ENCODE measurements at places on chromosomes 5 and 9.

DNA sequence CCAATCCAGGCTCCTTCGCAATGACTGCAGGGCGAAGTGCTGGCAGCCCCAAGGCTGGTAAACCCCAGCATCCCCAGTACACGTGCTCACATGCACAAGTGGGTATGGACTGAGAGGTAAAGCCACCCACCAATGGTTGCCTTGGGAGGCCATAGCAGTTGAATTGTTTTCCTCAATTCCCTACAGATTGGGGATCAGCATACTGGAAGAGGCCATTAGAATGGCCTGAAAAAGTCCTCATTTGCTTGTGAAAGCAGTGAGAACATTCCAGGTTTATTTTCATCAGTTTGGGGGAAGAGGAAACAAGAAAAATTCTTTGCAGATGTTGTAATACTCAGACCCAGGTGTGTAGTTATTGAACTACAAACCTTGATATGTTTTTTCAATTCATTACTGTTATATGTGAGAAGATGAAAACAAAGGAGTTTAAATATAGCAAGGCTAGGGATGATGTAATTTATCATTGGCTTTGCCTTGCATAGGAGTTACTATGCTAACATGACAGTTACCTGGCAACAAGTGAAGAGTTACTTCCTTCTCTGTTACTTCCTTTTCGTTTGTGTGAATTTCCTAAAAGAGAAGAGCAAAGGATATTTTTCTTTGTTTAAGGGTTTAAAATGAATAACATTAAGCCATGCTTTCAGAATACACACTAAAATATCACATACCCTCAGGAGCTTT is 36.4 kb downstream of the MTMR12 start:
- no peak for DNase-seq

DNA sequence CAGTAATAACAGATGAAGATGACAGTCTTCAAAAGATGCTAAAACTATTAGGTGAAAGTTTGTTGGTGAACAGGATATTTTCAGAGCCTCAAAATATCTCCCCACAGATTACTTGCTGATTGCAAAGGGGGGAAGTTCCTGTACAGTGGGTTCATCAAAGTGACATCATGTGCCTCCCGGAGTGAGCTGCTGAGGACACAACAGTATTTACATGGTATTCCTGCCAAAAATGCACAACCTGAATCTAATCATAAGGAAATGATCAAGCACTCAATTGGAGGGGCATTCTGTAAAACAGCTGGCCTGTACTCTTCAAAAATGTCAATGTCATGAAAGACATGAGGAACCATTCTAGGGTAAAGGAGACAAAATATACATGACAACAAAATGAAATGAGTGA is 18.9 kb upstream of the GLIS3 start:
- DNase-seq: no peak

DNA sequence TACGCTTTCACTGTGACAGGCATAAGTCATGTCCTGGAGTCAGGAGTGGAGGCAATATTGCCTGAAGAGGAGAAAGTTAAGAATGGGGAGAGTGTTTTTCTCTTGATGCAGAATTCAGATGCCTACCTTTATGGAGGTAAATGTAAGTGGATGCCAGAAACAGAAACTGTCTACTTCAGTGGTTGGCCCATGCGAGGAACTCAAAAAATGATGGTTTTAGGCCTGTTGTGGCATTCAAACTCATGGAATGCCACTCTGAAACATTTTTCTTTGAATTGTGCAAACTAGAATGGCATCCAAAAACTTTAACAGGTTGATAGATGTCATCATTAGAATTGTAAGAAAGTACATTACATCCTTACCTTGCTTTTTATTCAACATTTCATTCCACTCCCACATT is 47.7 kb upstream of the NTRK2 start:
- DNase-seq: no peak

DNA sequence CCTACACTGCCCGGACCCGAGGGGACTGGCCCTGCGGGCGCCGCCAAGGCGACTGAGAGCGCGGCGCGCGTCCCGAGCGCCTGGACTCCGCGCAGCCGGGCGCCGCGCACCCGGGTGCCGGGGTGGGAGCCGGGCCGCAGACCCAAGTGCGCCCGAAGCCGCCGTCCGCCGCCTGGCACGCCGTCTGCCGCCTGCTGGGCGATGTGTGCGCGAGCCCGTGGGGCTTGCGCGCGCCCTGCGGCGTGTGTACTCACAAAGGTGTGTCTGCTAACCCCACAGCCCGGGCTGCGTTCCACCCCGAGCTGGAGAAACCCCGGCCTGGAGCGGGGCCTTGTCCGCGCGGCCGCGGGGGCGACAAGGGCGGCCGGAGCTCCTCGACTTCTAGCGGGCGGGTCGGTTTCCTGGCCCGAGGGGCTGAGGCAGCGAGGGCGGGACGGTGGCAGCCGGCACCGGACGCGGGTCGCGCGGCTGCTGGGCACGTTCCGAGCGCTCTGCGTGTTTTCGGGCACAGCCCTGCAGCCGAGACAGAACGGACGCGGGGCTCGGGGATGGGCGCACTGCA is 1.1 kb upstream of the ZSWIM6 start:
- DNase-seq: peak; percentile 51

DNA sequence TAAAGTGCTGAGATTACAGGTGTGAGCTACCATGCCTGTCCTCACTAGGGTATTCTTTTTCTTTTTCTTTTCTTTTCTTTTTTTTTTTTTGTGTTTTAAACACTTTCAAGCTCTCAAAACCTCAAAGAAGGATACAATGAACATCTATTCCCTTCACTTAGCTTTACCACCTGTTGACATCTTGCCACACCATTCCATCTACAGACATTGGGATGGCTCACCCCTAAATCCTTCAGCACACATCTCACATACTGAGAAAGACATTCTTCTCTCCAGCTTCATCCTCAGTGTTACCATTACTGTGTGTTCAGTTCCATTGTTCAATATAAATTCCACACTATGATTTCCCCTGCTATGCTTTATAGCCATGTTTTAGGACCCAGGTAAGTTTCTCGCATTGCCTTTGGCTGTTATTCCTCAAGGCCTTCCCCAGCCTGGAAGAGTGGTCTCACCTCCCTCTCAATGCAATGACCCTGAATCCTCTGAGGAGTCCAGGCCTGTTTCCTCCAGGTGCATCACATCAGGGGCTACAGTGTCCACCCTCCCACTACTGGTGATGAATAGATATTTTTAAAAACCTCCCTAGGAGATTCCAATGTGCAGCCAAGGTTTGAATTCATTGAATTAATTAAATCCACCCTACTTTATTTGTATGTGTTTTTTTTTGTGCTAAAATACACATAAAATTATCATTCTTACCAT is 16.7 kb downstream of the IQGAP2 start:
- no peak for DNase-seq

GRCh38 chr5:73312146-73312871 is 136.3 kb downstream of the FOXD1 start:
- DNase-seq: no peak

DNA sequence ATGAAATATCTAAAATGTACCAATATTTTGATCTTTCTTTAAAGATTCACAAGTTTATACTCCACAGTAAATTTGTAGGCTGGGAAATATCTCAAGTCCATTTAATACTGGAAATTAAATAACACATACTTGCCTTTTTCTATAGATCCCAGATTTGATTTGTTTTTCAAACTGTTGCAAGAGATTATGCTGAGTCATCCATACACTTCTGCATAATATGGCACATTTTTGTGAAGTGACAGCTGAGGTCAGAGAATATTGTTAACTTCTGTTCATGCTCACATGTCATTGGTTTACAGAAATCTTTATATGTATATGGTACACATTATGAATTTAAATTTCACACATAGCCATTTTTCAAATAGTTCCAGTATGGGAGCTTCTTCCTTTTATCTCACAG is 1066.3 kb upstream of the NUDT12 start:
- DNase-seq: no peak

- no peak for DNase-seq
Measured at GRCh38 chr9:137916540-137916939, 39.0 kb downstream of the CACNA1B start.

DNA sequence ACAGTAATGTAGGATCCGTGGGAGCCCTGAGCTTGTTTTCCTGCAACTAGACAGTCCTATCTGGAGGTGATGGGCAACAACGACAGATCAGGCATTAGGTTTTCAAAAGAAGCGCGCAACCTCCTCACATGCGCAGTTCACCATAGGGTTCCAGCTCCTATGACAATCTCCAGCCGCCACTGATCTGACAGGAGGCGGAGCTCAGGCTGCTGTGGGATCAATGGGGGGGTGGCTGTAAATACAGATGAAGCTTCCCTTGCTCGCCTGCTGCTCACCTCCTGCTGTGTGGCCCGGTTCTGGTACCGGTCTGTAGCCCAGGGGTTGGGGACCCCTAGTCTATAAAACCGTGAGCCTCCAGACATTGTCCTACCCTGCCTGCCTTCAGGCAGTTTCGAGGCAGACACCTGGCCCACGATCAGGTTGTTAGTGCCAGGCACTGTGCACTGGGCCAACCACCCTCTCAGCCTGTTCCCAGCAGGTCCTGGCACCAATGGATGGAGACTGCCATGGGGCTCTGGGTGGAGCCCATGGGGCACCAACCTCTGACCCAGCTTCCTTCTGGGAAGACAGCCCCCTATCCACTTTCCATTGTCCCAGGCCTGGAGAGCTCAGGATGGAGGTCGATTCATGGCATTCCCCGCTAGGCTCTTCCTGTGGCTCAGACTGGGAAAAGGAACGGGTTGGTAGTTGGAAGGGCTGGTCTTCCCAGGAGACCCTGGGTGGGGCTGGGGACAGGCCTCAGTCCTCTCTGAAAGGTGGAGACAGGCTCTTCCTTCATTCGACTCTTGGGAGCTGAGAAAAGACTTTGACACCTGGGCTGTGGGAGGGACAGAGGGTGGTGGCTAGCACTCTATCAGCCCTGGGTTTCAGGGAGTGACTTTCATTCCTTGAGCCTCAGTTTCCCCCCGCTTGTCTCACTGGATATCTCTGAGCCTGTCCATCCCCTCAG is 1.7 kb downstream of the ENDOG start:
- no peak for DNase-seq

DNA sequence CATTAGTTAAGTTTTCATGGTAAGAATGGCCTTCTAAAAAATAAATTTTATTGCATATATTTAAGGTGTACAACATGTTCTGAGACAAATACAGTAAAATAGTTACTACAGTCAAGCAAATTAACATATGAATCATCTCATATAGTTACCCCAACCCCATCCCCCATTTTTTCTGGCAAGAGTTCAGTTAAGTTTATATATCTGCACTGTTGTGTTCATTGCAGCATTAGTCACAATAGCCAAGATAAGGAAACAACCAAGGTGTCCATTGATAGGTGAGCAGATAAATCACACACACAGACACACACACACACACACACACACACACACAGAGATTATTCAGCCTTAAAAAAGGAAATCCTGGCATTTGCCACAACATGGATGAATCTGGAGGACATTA is 37.2 kb upstream of the OTULIN start:
- DNase-seq: no peak

- no peak for DNase-seq
Measured at GRCh38 chr9:82149501-82149946, 161.0 kb downstream of the SPATA31D1 start.

DNA sequence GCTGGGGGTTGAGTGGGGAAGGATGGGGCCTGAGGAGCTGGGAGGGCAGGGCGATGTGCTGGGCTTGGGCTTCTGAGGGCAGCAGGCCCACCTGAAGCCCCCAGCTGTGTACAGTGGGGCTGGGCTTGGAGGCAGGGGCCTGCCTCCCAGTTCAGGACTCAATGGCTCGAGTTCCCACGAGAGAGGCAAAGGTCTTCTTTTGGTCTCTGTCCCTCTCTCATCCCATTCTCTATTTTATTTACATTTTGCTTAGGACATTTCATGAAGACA is 180.6 kb downstream of the MACROH2A1 start:
- no peak for DNase-seq

DNA sequence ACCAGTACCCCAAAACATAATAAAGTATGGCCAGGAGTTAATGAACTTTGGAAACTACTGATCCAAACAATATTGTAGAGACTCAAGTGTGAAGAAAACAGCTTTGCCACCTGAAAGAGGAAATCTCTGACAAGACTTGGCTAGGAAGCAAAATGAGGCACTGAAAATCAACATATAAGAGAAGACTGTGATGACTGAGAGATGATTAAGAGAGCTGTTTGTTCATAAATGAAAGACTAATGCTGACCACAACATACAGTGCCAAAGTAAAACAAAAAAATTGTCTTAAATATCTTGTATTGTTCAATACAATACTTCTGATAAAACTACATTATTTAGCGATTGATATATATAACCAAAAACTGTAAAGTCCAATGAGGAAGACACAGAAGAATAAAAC is 7.2 kb downstream of the RC3H2 start:
- DNase-seq: no peak

- DNase-seq: peak; percentile 83
Measured at GRCh38 chr5:14450018-14450524, 131.5 kb upstream of the OTULINL start.

DNA sequence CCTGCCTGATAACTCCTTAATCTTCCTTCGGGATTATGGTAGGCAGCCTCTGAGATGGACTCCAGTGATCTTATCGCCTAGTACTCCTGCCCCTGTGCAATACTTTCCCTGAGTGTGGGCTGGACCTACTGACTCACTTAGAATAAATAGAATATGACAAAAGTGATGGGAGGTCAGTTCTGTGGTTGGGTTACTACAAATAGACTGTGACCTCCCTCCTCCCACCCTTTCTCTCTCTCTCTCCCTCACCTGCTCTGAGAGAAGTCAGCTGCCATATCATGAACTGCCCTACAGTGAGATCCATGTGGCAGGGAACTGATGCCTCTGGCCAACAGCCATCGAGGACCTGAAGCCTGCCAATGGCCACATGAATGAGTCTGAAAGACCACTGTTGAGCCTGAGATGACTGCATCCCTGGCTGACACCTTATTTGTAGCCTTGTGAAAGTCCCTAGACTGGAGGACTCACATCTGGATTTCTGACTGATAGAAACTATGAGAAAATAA is 31.7 kb downstream of the NRG2 start:
- no peak for DNase-seq

DNA sequence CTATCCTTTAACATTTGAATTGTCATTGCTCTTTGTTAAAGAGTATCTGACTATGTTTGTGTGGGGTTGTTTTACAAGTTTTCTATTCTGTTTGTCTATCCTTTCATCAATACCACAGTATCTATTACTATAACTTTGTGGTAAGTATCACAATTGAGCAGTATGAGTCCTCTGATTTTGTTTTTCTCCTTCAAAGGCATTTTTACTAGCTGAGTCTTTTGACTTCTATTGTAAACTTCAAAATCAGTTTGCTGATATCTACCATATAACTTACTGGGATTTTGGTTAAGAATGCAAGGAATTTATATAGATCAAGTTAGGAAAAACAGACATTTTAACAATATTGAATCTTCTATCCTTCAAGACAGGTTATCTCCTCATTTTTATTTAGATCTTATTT is 789.8 kb upstream of the PTPRD start:
- DNase-seq: no peak

DNA sequence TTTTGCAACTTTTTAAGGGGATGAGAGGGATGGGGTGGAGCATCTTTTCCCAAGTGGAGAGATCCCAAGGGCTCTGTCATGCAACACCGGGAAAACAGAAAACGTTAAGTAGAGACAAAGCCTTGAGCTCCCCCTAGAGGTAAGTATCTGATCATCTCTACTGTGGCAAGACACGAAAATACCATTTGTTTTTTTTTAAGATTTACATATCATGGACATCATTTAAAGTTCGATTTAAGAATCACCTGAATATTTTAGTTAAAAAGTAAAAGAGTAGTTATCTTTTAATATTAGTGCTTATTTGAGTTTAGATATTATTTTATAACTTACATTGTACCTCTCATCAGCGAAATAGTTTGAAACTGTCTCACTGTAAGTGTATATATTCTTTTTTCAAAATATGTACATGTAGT is 200.4 kb downstream of the LRRC70 start:
- DNase-seq: peak; percentile 53

GRCh38 chr5:28703651-28704260 is 1665.4 kb upstream of the CDH9 start:
- no peak for DNase-seq

- DNase-seq: no peak
Measured at GRCh38 chr5:82358457-82358856, 80.3 kb upstream of the RPS23 start.

Measured in amniotic stem cell (primary cell).